ENCODE measurements at places on chromosomes 5 and 9.

GRCh38 chr5:2810644-2811043 is 59.2 kb upstream of the IRX2 start:
- no peak for DNase-seq

DNA sequence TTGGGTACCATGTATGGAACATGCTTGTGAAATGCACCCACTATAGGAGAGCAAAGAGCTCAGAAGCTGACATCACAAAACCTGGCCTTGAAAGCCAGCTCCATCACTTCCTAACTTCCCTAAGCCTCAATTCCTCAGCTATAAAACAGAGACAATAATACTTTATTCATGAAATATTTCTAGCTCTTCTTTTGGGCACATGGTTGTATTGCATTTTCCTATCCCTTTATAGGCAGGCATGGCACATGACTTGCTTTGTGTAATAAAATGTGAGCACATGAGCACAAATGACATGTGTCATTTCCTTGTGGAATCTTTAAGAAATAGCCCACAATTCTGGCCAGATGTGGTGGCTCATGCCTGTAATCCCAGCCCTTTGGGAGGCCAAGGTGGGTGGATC is 18.5 kb downstream of the ZNF366 start:
- DNase-seq, result no peak

GRCh38 chr9:78144663-78145377 is 91.1 kb upstream of the CEP78 start:
- no peak for DNase-seq

DNA sequence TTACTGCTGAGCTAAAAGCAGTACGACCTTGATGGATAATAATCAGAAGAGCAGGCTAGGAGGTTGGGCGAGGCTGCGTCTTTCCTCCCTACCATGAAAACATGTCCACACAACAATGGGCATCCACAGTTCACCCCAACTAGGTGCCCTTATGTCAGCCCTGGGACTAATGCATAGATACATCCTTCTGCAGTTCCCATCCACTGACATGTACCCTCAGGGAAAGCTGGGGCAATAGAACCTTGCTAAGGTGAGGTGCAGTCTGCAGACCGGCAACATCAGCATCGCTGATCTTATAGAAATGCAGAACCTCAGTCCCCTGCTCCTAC is 697 bp upstream of the PRUNE2 start:
- no peak for DNase-seq

GRCh38 chr5:94240993-94241651 is 377.3 kb downstream of the KIAA0825 start:
- DNase-seq, result no peak

GRCh38 chr5:20974426-20974825 is 986.4 kb upstream of the CDH18 start:
- DNase-seq, result no peak

DNA sequence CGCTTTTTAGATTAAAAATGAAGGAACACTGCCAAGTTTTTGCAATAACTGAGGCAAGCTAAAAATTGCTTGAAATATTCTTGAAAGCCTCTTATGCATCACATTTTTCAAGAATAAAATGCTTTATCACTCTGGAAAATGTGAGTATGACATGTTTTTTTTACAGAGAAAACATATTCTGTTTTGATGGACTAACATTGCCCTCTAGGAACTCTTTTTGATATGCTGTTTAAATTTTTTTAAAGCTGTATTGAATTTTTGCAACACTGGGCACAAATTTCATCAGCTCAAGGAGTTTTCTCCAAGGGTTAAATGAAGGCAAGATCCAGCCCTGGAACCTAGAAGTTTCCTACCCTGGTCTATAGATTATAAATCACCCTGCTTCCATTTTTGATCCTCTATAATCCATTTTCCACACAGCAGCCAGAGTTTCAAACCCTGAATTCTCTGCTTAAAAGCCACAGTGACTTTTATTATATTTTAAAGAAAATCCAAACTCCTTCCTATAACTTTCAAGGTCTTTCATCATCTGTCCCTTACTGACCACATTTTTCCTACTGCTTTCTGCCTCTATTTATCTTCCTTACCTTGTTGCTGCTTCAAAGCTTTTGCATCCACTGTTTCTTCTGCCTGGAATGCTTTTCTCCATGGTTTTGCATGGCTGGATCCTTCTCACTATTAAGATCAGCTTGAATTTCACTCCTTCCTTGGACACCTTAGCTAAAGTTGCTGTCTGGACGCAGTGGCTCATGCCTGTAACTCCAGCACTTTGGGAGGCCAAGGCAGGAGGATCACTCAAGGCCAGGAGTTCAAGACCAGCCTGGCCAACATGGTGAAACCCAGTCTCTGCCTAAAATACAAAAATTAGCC is 60.9 kb downstream of the IL31RA start:
- no peak for DNase-seq
